HAP-1 (cell line): ENCODE measurements at places on chromosomes 5 and 9.
A peak's percentile ranks its signal among the peaks of the same experiment; 100 is the strongest.

GRCh38 chr5:109853377-109853776 is 163.7 kb downstream of the MAN2A1 start:
- DNase-seq, result no peak

DNA sequence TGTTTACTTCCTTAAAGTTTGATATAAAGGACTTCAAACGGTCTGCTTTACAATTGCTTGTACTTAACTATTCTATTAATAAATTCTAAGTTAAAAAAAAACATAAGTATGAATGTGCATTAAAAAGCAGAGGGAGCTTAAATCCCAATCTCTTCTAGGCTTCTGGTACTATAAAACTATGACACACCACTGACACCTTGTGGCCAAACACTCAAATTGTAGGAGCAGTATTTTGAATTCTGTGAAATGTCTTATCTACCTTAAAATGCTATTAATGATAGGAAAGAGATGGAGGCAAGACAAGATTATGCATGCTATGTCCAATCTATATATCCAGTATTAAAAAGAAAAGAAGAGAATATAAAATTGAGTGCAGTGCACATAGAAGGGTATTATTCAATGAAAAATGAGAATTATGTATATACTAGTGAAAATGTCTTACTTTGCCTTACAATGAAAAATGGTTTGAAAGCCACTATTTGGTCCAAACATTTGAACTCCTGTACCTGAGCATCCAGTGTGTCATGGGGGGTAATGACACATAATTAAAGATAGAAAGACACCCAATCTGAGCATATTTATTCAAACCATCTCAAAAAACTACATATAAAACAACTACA is 87.6 kb downstream of the ERP44 start:
- DNase-seq, result peak; percentile 41

DNA sequence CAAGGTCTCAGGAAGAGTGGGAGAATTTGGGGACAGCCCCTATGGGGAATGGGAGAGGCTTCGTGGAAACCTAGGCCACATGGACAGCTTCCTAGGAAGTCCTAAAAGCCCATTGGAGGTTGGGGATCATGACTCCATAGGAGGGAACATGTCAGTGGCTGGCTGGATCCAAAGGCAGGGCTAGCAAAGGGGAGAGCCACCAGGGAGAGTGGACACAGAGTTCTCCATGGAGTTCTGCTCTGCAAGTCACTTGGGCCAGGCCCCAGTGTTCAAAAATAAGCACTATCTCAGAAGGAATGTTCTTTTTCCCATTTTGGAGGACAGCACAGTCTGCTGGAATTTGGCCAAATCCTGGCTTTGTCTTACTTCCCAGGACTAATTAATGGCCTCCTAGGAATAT is 140.6 kb upstream of the RAD23B start:
- DNase-seq, result no peak

DNA sequence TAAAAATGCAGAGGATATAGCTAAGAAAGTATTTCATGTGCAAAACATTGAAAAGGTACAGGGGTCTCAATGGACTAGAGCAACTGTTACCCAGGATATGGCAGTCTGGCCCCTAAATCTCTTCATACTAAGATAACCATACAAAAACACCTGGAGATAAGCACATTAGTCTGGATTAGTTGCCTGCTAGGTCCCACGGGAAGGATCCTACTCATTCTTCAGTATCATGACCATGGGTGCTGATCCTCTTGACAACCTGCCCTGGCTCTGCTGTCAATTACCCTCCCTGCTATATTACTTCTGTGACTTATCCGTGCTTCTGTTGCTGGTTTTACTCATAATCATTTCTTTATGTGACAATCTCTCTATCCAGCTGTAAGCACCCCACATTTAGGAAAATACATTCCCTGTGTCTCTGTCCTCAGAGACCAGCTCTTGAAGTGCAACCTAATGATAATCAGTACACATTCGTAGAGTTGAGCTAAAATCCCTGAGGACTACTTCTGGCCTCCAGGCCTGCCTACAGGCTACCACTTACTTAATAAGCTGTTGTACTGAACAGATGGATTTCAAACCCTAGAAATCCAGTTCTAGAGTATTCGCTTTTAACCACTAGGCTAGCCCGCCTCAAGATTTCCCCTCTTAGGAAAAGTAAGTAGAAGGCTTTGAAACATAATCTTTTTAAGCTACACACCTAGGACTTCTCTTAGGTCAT is 190.5 kb upstream of the OR13F1 start:
- no peak for DNase-seq

- DNase-seq, result no peak
Observed at GRCh38 chr5:58983526-58984452, 400.9 kb downstream of the RAB3C start.
